ENCODE measurements at places on chromosomes 16 and 17.
A peak's percentile ranks its signal among the peaks of the same experiment; 100 is the strongest.

GRCh38 chr17:71828182-71828596 is 292.6 kb upstream of the SOX9 start:
- H3K4me3 ChIP-seq = no peak overlapping the region
- no peak for DNase-seq
- no peaks in the 10 kb centered on the region for H3K4me1 ChIP-seq
- H3K36me3 ChIP-seq = no peaks in the 10 kb centered on the region
- H3K27ac ChIP-seq = no peak overlapping the region

GRCh38 chr17:40510328-40510648 is 8.9 kb upstream of the TNS4 start:
- no peak overlapping the region for H3K27ac ChIP-seq
- no peak overlapping the region for H3K4me3 ChIP-seq
- H3K36me3 ChIP-seq = no peaks in the 10 kb centered on the region
- peaks cover 2% of the 10 kb centered on the region for H3K4me1 ChIP-seq
- H3K27me3 ChIP-seq = no peaks in the 10 kb centered on the region

DNA sequence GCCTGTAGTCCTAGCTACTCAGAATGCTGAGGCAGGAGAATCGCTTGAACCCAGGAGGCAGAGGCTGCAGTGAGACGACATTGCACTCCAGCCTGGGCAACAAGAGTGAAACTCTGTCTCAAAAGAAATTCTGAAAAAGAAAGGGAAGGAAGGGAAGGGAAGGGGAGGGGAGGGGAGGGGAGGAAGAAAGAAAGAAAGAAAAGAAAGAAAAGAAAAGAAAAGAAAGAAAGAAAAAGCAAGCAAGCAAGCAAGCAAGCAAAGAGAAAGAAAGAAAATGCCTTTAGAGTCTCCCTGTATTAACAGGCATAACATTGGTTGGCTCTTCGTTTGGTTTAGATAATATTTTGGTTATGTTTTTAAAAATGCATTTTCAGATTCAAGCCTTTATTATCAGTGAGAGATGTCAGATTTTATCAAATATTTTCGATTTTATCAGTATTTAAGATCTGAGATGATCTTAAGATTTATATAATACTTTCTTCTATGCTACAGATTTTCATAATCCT is 281.1 kb downstream of the NPIPA8 start:
- no peak overlapping the region for H3K4me3 ChIP-seq
- no peak overlapping the region for H3K27ac ChIP-seq
- H3K4me1 ChIP-seq = no peaks in the 10 kb centered on the region
- DNase-seq = no peak

GRCh38 chr16:20868890-20869289 is 31.3 kb downstream of the DCUN1D3 start:
- no peaks in the 10 kb centered on the region for H3K27me3 ChIP-seq
- no peak overlapping the region for H3K4me3 ChIP-seq
- peak overlapping the region; percentile 32 for H3K27ac ChIP-seq
- no peaks in the 10 kb centered on the region for H3K36me3 ChIP-seq
- peaks cover 74% of the 10 kb centered on the region for H3K4me1 ChIP-seq
- peak; percentile 79 for DNase-seq

DNA sequence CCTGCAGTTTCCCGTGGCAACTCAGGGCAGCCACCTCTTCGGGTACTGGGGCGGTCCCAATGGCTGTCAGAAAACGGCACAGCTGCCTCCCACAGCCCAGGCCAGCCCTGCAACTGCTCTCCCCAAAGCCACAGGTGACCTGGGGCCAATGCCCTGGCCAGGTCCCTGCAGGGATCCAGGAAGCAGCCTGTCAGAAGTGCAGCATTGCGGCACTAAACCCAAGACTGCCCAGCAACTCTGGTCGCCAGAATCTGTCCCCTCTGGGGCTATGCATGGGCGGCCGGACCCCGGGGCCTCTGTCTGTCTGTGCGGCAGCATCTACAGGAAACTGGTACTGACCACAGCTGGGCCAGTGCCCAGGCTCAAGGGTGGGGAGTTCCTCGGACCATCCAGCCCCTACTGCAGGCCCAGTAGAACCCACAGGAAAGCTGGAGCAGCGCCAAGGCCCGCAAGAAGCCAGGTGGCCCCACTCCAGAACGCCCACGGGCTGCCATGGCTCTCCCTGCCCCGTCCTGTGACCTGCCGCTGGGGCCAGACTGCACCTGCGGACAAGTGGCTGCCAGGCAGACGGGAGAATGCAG is 5.5 kb downstream of the CYBC1 start:
- peaks cover 38% of the 10 kb centered on the region for H3K4me1 ChIP-seq
- H3K27me3 ChIP-seq = no peaks in the 10 kb centered on the region
- no peak for DNase-seq
- peaks cover 53% of the 10 kb centered on the region for H3K36me3 ChIP-seq
- H3K4me3 ChIP-seq = no peak overlapping the region
- peak overlapping the region; percentile 43 for H3K27ac ChIP-seq

Measured in lower lobe of right lung (tissue), 2 donors.